ENCODE measurements at places on chromosomes 16 and 17.

GRCh38 chr17:14452856-14453255 lies 152.0 kb downstream of the HS3ST3B1 start:
- DNase-seq, result no peak

DNA sequence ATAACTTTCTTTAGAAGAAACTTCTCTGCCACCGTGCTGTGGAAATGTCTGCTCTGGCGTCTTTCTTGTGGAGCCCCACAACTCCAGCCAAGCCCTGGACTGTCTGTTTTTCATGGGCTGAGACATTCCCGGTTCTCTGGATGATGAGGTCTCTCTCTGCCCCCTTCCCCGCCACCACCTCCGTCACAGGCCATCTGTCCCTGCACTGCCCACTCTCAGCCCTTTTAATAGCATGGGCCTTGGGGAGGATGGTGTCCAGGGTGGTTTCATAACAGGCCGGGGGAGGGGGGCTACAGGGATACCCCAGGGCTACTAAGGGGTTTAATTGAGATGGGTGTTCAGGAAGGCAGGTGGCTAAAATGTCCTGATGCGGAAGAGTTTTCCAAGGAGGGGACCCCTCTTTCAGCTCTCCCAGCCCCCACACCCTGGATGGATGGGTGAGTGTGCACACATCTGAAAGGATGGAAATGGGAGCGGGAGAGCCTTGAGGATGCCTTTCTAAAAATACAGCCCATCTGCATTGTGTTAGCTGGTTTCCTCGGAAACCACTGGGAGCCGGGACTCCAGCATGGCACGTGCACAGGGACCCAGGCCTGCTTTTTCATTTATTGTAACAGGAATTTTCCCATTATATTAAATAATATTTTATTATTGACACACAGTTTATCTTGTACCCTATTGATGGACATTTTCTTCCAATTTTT lies 14.6 kb upstream of the NDRG4 start:
- DNase-seq, result no peak

- no peak for DNase-seq
These were observed 83.4 kb downstream of the COX10 start for GRCh38 chr17:14152721-14153120.

DNA sequence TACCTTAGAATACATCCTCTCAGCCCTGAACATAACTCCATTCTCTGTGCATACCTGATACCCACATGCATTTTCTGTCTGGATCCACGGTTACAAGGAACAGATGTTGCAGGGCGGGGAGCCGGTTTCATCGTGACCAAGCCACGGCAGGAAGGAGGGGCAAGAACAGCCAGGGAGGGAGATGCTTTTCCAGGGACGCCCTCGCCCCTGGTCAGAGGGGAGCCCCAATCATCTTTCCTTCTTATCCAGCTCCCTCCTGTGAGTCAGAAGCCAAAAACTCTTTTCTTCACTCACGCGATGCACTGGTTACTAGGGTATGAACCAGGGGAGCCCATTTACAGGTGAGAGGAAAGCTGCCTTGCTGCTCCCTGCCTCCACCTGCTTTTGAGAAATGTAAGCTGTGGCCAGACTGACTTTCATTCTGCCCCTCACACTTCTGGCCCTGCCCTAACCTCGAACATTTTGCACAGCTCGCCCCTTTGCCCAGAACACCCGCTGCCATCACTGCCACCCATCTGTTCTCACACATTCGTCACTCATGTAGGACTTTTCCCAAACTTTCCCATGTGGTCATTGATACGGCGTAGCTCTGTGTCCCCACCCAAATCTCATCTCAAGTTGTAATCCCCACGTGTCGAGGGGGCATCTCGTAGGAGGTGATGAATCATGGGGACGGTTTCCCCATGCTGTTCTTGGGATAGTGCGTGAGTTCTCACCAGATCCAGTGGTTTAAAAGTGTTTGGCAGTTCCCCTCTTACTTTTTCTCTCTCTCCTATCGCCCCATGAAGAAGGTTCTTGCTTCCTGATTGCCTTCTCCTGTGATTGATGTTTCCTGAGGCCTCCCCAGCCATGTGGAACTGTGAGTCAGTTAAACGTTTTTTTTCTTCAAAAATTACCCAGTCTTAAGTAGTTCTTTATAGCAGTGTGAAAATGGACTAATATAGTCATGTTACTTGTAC lies 20.5 kb downstream of the FOXL1 start:
- DNase-seq, result no peak

GRCh38 chr16:50248845-50249244 lies 17.5 kb upstream of the ADCY7 start:
- no peak for DNase-seq

DNA sequence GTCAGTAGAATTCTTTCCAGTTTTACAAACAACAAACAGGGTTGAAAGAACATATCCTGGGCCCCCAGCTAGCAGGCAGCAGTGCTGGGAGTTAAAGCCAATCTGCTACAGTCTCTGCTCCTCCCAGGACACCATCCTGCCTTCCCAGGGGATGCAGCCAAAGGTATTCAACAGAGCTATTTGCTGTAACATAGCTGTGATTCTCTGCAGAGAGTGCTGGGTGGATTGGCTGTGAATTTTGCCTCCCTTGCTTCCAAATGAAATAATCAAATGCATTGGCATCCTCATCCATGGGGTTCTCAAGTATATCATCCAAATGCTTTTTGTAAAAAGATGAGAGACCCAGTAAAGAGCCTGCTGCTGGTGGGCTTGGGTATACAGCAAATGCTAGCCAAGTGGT lies 124.3 kb downstream of the NPIPB5 start:
- no peak for DNase-seq

DNA sequence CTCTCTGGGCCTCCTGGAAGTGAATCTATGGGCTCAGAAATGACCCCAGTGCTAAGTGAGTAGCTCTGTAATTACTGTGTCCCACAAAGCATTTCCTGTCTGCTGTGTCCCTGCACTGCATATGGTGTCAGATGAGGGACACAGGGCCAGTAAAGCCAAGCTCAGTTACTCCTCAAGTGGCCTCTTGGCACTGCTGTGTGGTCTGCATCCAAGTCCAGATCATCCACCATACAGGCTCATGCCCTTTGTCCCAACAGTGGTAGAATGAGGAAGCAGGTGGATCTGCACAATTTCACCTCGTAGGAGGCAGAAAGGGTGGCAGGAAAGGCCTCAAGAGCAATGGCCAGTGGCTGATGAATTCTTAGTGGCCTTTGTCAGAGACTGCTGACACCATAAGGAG lies 146.8 kb downstream of the SOX9 start:
- DNase-seq, result no peak

GRCh38 chr17:33580215-33580614 lies 287.1 kb upstream of the ASIC2 start:
- DNase-seq, result no peak

DNA sequence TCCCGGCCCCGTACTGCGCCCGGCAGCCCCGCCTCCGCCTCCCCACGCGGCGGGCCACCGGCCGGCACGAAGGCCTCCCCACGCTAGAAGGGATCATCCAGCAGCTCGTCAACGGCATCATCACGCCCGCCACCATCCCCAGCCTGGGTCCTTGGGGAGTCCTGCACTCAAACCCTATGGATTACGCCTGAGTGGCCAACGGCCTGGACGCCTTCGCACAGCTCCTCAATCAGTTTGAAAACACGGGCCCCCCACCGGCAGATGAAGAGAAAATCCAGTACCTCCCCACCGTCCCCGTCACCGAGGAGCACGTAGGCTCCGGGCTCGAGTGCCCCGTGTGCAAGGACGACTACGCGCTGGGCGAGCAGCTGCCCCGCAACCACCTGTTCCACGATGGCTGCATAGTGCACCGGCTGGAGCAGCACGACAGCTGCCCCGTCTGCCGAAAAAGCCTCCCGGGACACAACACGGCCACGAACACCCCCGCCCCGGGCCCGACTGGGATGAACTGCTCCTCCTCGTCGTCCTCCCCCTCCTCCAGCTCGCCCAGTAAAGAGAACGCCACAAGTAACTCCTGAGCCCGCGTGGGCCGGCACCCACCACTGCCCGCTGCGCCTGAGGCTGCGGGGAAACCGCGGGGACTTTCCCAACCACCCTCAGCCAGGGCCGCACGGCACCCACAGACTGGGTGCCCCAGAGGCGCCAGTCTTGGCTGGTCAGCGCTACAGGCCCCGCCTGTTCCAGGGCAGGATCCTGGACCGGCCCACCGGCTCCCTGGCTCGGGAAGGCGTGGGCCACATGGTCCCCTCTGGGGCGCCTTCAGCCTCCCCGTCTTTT lies 39.0 kb upstream of the AKAP1 start:
- DNase-seq, result no peak

DNA sequence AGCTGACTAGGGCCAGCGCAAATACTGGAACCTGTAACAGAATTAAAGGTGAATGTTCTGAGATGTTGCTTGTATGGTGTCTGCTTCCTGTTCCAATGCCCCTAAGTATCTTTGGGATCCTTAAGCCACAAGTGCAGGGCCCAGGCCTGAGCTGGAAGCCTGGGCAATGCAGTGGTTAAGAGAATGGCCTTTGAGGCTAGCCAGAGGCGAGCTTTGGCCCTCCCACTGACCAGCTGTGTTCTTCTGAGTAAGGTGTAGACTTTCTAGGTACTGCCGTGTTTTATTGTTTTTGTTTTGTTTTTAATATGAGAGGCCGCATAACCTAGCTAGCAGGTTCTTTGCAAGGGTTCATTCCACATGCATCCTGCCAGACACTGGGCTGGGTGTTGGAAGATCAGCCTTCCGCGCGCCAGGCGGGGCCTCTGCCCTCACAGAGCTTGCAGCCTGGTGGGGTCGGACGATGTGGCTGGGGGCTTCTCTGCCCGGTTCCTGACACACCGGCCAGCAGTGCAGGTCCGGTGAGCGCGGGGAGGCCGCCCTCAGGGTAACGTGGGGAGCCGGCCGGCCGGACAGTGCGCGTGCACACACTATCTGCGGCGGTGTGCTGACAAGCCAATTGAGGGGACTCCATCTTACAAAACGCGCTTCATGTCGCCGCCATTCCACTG lies 551 bp upstream of the MLX start:
- no peak for DNase-seq

DNA sequence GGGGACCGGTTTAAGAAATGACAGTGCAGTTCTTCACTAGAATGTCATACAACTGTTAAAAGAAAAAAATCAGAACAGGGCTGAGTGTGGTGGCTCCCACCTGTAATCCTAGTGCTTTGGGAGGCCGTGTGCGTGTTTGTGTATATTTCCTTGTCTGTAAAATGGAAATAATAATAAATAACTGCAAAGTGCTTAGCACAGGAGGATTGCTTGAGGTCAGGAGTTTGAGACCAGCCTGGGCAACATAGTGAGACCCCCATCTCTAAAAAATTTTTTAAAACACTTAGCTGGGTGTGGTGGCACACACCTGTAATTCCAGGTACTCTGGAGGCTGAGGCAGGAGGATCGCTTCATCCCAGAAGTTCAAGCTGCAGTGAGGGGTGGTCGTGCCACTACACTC lies 2.5 kb downstream of the ACSM3 start:
- DNase-seq, result no peak

DNA sequence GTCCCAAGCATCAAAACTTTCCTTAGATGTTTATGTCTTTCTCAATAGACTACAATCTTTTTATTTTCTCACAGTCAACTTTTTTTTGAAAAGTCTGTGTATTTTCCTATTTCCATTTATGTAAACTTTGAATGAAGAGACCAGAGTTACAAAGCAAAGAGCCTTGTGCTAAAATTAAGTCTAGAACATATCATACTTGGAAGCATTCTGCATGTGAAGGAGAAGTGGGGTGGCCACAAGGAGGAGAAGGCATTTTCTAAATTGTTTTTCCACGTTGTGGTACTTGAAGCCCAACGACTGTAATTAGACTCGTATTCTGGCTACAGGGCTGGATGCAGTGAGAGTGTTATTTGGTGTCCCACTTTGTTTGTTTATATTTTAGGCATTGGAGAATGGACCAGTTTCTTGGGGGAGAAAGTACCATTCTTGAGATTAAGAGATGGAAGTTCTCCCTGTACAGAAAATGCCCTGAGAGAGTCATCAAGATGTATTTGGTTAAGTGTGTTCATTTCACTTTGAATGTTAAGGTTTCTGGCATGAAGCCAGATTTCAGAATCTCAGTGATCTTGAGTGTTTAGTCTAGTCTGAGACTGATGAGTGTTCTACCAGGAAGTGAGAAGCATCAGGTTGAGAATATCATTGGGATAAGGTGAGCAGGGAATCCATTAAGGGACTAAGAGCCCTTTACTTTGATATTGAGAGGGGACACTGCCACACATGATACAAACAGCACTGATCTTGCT lies 71.6 kb downstream of the MAP2K6 start:
- no peak for DNase-seq

DNA sequence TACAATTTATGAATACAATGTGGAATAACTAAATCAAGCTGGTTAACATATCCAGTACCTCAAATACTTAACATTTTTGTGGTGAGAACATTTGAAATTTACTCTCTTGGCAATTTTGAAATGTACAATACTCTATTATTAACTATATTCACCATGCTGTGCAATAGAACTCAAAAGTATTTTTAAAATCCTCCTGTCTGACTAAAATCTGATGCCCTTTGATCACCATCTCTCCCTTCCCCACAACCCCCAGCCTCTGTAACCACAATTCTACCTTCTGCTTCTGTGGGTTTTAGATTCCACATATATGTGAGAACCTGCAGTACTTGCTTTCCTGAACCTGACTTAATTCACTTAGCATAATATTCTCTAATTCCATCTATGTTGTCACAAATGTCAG lies 71.6 kb upstream of the ALOX12 start:
- DNase-seq, result no peak

DNA sequence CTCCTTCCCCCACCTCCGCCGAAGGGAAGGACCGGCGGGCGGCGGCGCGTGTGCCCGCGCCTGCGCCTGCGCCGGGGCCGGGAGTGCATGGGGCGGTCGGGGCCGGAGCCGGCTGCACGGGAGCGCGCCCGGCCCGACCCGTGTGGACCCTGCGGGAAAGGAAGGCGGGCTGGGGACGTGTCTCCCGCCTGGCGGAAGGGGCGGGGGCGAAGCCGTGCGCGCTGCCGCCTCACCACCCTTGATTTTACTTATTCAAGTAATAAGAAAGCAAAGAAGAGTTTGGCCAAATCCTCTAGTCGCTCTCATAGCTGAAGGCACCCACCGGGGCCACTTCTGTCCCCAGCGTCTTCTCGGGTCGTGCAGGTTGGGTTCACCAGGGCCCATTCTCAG lies 596 bp upstream of the PFN1 start:
- peak; percentile 80 for DNase-seq

- peak; percentile 53 for DNase-seq
These were observed 2.6 kb upstream of the PITPNC1 start for GRCh38 chr17:67374329-67375053.
